ENCODE measurements at places on chromosomes 1 and 21. TPM values are rescaled to one million over a fixed set of nuclear protein-coding genes. Genes with fewer than 3 reads are reported as not detected.

Gene ZFYVE9
- total RNA-seq, result 44.6 TPM

Gene CNKSR1
- not detected for total RNA-seq

Gene LCE1B
- total RNA-seq, result not detected

Gene GBP3
- total RNA-seq, result 44.9 TPM

Gene RIMS3
- 0.33 TPM for total RNA-seq

Gene CAP1
- 270 TPM for total RNA-seq

Gene NCF2
- total RNA-seq, result 2.6 TPM

Gene ERG
- under 0.01 TPM for total RNA-seq

Gene PTPN14
- total RNA-seq, result 56.1 TPM

Gene FCAMR
- total RNA-seq, result not detected
